T follicular helper cell (primary cell): ENCODE measurements at places on chromosomes 1 and 21.

DNA sequence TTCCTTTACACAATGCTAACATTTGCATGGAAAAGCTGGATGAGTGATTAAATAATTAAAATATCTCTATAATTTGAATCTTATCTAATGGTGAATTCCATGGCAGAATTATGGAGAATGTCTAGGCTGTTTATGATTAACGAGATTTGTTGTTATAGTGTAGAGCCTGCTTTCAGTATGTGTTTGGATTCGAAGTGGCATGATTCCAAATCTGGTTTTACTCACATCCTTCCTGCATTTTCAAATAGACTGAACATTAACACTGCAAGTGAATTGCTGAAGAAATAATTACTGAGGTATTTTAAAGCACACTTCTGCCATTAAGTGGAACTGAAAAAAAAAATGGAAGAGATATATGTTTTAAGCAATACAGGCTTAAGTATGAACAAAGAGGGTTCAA, 5.1 kb upstream of the NEK7 start:
- DNase-seq: no peak

DNA sequence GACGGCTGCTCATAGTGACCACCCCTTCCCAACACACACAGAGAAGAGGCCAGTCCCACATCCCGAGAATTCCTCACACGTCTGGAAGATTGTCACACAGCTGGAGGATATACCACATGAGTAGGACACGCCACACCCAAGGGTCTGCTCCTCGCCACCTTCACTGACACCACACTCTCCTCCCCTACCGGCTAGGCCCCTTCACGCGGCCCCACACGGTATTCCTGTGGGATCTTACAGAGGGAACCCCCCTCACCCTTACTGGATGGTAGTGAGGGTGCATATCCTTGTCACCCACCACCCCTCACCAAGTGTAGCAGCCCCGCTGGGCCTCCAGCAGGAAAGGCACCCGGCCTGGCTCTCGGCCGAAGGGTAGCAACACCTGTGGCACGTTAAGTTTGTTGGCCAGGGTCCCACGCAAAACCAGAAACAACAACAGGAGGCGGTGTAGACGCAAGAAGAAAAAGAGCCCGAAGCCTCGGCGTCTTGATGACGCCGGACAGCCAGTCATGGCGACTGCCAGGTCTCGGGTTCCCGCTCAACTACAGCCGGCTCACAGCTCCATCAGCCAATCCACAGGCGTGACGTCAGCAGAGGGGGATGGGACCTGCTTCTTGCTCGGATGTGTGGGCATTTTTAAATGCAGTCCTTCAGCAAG, at the start of gene NUP210L:
Gene NUP210L, minus strand, starts transcription at position 540 of the 658 bp plus-strand sequence.
- DNase-seq: no peak

DNA sequence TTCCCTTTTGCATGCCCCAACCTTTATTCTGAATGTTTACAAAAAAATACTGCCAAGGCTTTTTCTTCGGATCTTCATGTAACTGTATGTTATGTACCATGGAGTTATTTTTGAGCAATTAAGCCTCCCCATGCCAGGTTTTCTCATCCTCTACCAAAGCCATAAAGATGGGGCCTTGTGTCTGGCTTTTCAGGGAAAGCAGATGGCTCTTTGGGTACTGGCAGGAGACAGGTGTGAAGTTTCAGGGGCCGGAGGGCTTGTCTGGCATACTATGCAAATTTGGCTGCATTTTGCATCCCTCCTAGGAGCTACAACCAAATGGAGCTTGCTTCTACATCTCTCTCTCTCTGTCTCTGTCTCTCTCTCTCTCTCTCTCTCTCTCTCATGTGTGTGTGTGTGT, 28.1 kb upstream of the PLXNA2 start:
- no peak for DNase-seq

DNA sequence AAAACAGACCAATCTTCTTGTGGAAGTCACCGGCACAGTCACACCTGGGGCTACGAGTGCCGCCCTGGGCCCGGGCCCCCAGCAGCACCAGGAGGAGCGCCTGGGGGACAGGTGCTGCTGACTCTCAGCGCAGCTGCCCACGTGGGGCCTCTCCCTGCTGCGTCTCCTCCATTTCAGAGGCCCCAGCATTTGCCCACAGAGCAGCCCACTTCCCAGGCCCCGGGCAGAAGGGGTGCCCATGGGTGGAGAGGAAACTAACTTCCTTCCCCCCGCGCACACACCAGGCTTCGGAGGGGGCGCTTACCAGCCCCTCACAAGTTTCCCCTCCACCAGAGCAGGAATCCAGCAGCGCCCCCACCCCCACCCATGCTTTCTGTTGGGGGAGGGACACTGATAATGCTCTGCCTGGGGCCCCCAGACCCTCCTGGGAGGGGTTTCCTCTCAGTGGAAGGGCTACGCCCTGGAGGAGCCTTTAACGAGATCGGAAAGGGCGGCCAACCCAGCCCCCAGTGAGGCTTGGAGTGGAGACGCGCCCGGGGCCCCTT, 440 bp downstream of the TNFRSF25 start:
- DNase-seq: no peak

GRCh38 chr1:116493036-116493435, 77.8 kb downstream of the CD58 start:
- DNase-seq: no peak

DNA sequence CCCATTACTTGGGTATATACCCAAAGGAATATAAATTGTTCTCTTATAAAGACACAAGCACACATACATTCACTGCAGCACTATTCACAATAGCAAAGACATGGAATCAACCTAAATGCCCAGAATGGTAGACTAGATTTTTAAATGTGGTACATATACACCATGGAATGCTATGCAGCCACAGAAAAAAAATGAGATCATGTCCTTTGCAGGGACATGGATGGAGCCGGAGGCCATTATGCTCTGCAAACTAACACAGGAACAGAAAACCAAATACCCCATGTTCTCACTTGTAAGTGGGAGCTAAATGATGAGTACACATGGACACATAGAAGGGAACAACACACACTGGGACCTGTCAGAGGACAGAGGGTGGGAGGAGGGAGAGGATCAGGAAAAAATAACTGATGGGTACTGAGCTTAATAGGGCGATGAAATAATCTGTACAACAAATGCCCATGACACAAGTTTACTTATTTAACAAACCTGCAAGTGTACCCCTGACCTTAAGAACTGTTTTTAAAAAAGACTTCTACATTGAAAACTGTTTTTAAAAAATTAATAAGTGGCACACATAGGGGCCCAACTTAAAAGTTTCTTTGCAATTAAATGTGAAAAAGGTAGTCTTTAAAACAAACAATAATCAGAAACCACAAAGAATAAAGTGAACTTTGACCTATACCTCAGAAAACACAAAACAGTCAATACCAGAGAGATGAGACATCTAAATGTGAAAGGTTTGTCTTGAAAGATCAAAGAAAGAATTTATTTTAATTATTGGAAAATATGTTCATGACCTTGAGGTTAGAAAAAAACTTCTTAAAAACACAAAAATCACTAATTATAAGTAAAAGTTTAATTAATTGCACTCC, 75.2 kb downstream of the CDC42BPA start:
- DNase-seq: no peak

DNA sequence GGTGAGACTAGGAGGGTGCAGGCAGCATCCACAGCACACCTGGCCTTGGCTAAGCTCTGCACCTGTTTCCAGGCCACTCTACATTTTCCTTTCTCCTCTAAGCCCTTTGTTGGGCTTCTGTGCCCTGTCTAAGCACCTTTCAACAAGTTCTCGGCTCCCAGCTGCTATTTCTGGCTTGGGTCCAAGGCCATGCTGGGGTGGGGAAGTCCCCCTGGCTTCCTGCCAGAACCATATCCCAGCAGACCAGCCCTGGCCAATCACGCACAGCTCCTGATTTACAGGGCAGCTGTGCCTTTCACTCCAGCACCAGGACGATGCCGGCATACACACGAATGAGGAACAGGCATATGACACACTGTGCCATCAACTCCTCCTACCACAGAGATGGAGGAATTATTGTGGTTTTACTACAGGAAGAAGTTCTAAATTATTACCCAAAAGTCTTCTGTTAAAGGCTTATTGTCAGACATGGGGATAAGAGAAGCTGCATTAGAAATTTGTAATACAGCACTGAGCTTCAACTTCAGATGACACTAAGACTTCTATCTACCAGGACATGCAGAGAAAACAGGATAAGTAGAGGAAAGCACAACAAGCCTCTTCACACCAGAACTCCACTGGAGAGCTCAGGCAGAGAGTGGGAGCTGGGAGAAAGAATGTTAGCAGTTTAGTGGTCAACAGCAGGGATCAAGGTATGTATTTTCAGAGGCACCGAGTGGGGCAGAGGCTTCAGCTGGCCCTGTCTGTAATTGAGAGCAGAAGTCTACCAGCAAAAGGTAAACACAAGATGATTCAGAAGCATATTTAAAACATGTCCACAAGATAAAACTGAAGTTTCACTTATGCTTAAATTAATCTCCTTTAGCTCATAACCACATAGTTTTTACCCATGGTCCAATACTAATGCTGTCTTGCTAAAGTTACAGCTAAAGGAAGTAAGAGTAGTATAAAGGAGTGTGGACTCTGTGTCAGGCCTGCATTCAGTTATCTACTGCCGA, 37.4 kb downstream of the TRIT1 start:
- DNase-seq: peak; percentile 83

DNA sequence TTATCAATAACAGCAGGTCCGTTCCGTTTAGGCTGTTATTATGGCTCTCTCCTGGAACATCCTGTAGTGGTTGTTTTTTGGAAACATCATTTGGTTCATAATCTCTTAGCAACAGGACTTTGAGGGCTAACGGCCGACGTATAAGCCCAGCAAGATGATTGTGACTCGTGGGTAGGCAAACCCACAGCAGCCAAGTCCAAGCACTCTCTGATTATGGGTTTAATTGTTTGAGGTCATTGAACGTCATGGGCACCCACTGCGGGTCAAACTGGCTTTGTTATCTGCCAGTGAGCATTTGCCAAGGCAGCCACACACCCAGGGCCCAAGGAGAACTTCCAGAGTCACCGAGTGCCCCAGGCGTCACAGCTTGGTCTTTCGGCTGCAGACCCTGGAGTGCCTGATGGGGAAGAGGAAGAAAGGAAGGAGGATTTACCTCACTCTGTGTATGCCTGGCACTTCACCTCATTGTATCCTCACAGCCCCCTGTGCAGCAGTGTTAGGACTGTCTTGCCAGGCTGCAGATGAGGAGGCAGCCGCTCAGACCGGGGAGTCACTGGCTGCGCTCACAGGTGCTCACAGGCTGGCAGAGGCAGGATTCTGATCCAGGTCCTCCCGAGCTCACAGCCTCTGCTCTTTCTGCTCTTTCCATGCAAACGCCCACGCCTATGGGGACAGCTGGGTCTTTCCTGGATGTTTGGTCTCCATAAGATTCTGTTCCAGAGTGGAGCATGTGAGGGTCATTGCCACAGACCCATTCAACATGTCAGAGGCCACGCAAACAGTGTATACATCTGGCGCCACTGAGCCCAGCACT, 30.8 kb upstream of the EPS8L3 start:
- DNase-seq: no peak
